Smooth muscle cell of the brain vasculature (primary cell): ENCODE measurements at places on chromosomes 1 and 21.

- no peak for DNase-seq
These were observed 30.6 kb upstream of the MCOLN3 start for GRCh38 chr1:85078903-85079302.

DNA sequence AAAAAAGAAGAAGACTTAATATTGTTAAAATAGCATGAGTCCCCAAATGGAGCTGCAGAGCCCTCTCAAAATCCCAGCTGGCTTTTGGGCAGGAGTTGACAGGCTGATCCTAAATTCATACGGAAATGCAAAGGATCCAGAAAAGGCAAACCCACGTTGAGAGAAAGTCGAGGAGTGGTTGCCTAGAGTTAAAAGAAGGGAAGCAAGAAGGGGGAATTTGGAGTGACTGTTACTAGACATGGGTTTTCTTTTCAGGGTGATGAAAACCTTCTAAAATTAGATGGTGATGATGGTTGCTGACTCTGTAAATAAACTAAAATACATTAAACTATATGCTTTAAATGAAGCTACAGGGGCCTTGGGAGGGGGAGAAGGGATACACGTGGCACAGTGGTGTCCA is 1.6 kb downstream of the DNMT3L start:
- DNase-seq = no peak

- no peak for DNase-seq
These were observed 16.5 kb upstream of the ASAP3 start for GRCh38 chr1:23500466-23500865.

GRCh38 chr21:20276954-20277353 is 721.3 kb upstream of the NCAM2 start:
- DNase-seq = no peak
